Suppressor macrophage (primary cell): ENCODE measurements at places on chromosomes 5 and 9.

GRCh38 chr5:150645070-150645700 lies 4.7 kb downstream of the SYNPO start:
- DNase-seq: no peak

DNA sequence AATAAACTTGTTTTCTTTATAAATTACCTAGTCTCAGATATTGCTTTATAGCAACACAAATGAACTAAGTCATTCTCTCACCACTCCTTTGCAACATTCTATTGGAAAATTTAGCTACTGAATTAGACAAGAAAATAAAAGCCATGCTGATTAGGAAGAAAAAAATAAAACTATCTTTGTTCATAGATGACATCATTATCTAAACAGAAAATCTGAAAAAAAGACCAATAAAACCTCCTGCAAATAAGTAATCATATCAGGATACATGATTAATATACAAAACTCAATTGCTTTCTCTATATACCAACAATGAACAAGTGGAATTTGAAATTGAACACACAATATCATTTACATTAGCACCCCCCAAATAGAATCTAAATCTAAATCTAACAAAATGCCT lies 455.3 kb upstream of the KIF2A start:
- DNase-seq: no peak

GRCh38 chr9:78300209-78300608 lies 3.3 kb downstream of the PSAT1 start:
- no peak for DNase-seq

GRCh38 chr9:114117614-114117995 lies 18.5 kb upstream of the KIF12 start:
- no peak for DNase-seq
